ENCODE measurements at places on chromosomes 1 and 21.

- DNase-seq: no peak
Observed at GRCh38 chr21:43749651-43750262, 26.4 kb downstream of the CSTB start.

- DNase-seq: no peak
Observed at GRCh38 chr1:184085667-184086066, 34.1 kb downstream of the TSEN15 start.

DNA sequence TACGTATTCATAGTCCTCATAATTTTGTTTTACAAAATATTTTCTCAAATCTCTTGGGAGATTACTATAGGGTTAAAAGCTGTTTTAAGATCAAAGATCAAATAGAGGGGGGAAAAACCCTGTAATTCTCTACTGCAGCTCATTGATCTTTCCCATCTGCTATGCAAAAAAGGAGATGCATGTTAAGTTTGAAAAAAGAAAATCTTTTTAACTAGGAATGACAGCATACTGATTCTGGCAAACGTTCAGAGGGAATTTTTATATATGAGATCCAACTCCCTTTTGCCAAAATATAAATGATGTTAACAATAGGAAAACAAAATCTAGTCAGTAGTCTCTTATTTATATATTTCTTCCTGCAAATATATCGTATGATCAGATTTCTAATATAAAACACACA lies 69.1 kb downstream of the SMYD3 start:
- DNase-seq: no peak

- no peak for DNase-seq
Observed at GRCh38 chr1:14366091-14367018, 232.1 kb upstream of the KAZN start.

- DNase-seq: no peak
Observed at GRCh38 chr1:35390600-35391494, 122.3 kb downstream of the ZMYM4 start.

DNA sequence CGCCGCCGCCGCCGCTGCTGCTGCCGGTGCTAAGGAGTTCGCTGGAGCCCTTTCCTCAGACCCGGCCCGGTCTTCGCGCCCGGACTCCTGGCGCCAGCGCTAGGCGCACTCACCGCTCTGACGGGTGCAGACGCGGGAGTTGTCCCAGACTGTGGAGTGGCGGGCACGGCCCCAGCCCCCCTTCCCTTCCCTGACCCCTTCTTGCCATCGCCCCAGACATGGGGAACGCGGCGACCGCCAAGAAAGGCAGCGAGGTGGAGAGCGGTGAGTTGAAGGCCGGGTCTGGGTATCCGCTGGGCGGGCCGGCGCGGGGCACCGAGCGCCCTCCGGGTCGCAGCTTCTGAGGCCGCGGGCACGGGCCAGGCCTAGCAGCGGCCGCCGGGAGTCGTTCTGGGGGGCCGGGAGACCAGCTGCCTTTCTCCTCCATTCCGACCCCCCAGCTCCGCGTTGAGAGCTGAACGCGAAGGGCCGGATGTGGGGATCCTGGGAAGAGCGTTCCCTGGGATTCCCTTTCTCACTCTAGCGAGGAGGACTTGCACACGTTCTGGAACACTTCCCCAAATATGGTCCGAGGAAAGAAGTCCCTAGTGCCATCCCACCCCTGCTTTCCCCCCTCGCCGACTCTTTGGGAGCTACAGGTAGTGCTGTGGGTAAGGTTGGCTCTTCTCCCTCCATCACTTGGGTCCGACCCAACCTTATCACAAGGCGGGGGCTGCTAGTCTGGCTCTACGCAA lies 65.8 kb upstream of the PRKACB start:
- DNase-seq: peak; percentile 47

- no peak for DNase-seq
Observed at GRCh38 chr1:162919034-162919433, 58.1 kb upstream of the CCDC190 start.

DNA sequence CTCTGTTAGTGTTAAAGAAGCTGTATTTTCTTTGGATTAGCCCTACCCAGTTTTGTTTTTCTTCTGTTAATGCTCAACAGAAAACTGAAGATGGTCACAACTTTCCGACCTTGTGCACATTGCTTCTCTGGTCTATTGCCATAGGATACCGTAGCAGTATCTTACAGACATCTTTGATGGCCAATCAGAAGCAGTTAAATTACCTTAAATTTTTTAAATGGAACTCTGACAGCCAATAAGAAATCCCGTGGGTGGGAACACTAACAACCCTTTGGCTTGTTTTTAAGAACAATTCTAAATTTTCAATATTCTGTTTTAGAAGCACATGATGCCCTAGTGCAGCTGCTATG lies 17.2 kb downstream of the NFYC start:
- no peak for DNase-seq

DNA sequence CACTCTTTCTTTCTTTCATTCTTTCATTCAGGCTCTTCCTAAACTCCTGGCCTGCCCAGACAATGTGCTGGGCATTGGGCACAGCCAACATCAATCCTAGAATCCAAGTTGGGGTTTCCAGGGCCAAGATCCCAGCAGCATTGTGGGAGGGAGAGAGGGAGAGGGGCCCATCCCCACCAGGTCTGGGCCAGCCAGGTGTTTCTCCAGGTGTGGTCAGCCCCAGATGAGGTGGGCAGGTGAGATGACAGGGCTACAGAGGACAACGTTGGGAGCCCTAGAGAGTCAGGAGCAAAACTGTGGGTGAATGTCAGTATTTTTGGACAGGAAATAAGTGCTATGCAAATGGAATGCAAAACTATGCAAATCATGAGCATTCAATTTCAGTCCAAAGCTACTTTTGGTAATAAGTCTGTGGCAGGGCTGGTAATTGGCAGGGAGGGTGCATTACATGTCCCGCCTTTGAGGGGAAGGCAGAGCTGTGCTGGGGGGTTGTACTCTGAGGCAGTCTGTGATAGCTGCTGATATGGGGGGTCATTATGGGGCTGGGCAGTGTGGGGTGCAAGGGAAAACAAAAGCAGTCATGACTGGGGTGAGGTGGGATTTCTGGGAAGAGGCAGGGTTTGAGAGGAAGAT lies 139.9 kb upstream of the IGSF21 start:
- DNase-seq: no peak

DNA sequence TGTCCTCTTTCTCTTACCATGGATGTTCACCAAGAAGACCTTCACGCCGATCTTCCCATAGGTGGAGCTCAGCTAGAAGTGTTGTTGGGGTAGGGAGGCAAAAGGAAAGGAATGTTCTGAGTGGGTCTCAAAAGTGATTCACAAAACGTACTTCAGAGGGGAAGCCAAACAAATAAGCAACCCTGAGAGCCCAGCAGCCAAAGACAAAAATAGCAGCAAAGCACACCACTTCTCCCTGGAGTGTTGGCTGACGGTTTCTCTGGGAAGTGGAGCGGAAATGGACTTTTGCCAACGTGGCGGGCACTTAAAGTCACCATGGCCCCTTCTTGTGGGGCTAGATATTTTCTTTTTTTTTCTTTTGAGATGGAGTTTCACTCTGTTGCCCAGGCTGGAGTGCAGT lies 23.1 kb downstream of the SLC26A9 start:
- no peak for DNase-seq

DNA sequence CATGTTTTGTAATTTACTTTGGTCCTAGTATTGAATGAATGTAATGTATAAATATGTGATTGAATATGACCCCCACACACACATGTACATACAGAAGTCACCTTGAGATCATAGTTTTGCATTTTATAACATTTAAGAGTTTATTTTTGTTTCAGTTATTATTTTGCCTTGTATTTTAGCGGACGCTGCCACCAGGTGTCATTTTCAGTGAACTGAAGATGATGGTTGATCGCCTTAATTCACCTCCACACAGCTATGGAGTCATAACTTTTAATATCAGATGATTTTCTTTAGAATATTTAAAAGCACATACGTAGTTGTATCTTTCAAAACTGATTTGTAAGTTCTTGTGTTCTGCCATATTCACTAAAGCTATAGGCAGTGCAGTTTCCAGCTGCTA lies 130.4 kb downstream of the DYRK1A start:
- DNase-seq: no peak

DNA sequence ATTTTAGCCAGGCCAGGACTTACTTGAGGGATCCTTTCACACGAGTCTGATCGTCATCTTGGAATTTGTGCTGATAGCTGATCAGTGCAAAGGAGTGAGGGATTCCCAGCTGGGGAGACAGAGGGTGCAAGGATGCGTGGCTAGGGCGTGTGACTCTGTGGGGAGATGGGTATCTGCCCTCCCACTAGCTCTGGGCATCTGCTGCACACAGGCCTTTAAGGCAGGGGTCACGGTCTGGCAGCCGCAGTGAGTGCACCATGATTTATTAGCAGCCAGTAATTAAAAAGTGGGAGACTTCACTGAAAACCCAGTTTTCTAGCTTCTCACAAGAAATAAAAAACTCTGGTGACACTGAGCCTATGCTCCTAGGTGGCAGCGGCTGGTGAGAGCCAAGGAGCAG lies 20.4 kb downstream of the THAP3 start:
- DNase-seq: no peak

DNA sequence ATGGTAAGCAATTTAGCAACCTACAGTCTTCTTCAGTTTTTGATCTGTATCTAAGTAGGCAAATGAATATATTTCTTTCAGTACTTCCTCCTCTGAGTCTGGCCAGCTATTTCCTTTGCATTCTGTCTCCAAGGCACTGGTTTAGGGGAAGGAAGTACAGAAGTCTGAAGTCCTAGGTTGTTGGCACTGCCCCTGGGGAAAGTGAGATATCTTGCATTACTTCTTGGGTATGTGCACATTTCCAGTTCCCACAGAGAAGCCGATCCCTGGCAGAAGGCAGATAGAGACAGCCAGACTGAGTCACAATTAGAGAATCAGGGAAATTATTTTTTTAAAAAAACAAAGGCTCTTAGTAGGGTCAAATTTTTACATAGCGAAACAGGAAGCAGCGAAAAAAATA lies 98.8 kb downstream of the RASAL2 start:
- DNase-seq: no peak

- DNase-seq: no peak
Observed at GRCh38 chr1:12165342-12165741, 1.4 kb upstream of the TNFRSF1B start.

DNA sequence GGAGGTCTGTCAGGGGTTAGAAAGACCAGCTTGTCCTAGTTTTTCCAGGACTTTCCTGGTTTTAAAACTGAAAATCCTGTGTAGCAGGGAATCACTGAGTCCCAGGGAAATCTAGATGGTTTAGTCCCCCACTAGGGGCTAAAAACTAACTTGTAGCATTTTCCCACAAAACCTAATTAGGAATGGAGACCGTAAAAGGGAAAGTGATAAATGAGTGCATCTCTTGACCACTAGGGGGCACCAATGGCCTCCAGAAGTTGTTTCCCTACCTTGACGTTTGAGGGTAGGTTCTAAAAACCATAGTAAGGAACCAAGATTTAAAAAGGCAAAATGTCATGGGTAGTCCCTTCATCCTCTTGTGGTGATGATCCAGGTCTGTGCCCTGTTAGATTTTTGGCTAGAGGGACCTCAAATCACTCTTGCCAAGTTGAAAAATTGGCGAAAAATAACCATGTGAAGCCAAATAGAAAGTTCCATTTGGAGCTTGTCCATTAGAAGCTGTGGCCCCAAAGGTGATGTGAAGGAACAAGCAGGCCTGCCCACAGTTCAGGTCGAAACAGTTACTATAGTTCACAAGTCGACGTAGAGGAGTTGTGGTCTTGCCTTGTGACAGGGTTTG lies 24.5 kb downstream of the CLIC6 start:
- DNase-seq: peak; percentile 58

GRCh38 chr1:25873120-25873519 lies 2.4 kb downstream of the PAQR7 start:
- no peak for DNase-seq

- no peak for DNase-seq
Observed at GRCh38 chr1:189117072-189117770, 1360.4 kb downstream of the BRINP3 start.

DNA sequence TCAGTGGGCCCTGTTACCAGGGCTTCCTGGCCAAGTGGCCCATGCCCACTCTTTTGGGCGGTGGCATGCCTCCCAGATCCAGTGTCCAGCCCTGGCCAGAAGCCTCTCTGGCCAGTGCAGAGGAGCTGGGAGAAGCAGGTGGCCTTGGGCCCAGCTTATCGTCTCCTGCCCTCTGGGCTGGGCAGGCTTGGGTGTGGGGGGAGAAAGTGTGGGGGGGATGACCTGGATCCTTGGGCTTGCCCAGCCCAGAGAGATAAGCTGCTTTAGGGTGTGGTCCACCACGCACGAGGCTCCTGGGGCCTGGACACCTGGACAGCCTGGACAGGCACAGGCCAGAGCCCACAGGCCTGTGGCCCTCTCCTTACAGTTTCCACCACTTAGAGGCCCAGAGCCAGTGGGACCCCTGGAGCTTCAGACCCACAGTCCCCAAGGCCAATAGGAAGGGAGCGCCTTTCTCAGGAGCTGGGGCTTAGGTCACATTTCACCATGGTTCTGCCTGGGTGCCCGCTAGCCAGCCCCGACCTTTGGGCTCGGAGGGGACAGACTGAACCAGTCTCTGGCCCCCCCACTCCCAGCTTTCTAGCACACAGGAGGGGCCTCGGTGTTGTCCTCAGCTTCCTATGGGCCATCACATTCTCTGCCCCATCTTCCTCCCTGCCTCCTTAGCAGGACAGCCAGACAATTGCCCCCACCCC lies 1.8 kb downstream of the ESPN start:
- DNase-seq: no peak

GRCh38 chr21:24824209-24824608 lies 783.1 kb downstream of the MRPL39 start:
- no peak for DNase-seq

DNA sequence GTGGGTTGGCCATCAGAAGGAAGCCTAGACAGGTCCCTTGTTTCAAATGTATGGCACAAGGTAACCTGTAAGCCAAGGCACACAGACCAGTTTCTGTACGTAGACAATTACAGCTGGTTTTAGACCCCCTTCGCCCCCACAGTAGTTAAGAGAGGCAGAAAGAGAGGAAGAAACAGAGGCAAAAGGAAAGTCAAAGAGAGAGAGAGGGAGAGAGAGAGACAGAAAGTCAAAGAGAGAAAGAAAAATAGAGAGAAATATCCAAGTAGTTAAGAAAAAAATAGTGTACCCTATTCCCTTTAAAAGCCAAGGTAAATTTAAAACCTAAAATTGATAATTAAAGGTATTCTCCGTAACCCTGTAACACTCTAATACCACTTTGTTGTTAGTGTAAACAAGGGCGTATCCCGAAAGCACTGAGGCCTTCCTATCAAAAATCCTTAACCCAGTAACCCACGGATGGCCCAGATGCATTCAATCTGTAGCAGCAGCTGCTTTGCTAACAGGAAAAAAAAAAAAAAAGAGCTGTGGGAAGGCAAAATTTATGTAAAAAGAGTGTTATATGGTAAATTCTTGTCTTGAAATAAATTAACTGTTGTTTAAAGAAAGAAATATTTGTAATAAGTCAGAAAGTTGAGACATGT lies 49.4 kb downstream of the ADCY10 start:
- DNase-seq: no peak

- no peak for DNase-seq
Observed at GRCh38 chr1:72241397-72241796, 40.9 kb downstream of the NEGR1 start.

DNA sequence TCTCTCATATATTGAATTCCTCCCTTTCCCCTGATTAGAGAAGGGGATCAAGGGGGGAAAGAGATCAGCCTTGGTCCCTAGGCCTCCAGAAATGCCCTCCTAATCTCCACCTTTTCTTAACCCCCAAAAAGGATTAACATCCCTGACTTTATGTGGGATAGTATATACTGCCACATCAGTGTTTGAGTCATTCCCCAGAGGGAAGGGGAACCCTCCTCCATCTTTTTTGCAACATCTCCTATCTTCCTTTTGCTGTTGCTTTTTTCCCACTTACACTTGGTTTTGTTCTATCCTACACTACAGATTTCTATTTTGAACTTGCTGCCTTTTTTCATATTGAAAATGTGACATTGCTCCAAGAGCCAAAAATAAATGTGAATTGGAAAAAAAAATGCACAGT lies 65.4 kb upstream of the PODN start:
- DNase-seq: no peak
